ENCODE measurements at places on chromosomes 3 and 15.

DNA sequence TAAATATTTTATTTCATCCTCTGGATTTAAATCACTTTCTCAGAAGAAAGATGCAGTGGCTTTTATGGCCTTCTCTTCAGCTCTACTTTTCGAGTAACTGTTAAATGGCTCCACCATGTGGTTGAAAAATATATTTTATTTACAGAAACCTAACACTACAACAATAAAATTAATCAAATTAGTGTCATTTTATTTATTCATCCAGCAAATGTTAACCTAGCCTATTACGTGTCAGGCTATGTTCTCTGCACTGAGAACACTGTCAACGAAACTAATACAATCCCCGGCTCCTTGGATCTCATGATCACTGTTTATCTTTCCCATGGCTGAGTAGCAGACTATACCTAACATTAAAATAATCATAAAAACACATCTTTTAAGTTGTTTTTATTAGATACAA lies 148.0 kb upstream of the OSTN start:
- DNase-seq: no peak

- DNase-seq: peak; percentile 26
Measured at GRCh38 chr15:65818927-65819562, 27.0 kb upstream of the DENND4A start.

GRCh38 chr15:34501131-34501530 lies 63.5 kb upstream of the GOLGA8A start:
- no peak for DNase-seq

- no peak for DNase-seq
Measured at GRCh38 chr3:126482503-126483255, 7.0 kb upstream of the ZXDC start.

- no peak for DNase-seq
Measured at GRCh38 chr3:88090681-88091080, 31.6 kb downstream of the ZNF654 start.

- no peak for DNase-seq
Measured at GRCh38 chr3:65664931-65665330, 373.8 kb downstream of the MAGI1 start.

DNA sequence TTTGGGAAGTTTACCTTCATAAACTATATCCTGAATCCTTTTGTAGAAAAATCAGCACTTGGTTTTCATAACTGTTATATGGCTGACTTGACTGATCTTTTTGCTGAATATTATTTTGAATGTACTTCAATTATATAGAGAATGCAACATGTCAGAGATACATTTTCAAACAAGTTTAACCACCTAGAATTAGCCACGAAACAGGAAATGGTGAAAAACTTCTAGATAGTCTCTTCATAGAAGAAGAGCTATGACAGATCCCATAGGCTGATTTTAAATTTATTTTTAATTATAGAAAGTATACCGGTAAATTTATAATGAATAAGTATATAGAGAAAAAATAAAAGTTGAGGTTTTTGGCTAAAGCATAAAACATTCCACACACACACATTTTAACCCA lies 436.8 kb upstream of the DPPA4 start:
- no peak for DNase-seq

DNA sequence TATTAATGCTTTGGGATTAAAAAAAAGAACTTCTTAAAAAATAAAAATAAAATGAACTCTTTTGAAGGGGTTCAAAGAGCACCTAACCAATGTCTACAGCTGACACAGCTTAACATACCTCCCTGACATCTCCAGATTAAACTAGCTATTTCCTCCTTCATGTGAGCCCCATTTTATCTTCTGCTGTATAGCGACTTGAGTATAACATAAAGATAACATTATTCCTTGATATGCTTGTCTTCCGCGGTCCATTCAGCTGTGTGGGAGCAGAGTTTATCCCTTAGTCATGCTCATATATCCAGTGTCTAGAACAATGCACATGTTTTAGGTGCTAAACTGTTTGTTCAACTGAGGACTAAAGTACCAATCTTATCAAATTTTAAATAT lies 7.8 kb upstream of the CHRM5 start:
- DNase-seq: no peak

DNA sequence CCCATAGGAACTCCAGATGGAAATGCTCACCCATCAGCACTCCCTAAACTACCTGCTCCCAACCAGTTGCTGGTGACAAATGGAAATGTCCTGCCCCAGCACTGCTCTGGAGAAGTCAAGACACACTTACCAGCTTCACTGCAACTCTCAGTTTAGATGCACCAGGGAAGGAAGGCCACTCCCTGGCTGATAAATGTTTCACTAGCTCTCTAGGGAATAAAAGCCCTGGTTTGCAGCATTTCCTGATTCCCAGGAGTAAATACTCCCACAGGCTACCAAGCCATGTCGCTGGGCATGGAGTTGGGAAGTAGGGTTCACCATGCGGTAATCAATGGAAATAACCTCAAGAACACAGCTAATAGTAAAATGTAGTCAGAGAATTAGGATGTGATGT lies 112.0 kb upstream of the NEO1 start:
- no peak for DNase-seq

GRCh38 chr3:66490214-66490613 lies 10.6 kb downstream of the LRIG1 start:
- no peak for DNase-seq

GRCh38 chr3:71629711-71630110 lies 46.2 kb upstream of the FOXP1 start:
- DNase-seq: no peak

- no peak for DNase-seq
Measured at GRCh38 chr3:119808244-119808643, 26.3 kb downstream of the NR1I2 start.

DNA sequence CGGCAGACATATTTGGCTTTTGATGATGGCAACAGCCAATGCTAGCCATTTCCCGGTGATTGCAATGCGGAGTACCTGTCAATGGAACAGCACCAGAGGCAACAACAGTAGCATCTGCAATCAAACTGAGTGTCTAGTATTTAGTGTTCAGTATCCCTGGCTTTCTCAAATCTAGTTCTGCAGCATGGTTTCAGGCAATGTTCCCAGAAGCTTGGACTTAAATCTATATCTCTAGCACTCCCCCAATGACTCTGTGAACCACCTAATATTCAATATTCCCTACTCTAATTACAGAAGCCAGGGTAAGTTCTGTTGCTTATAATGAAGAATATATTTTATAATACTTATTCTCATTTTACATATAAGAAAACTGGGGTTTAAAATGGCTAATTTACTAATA lies 48.2 kb downstream of the TBL1XR1 start:
- no peak for DNase-seq

GRCh38 chr3:41102053-41102556 lies 97.2 kb upstream of the CTNNB1 start:
- no peak for DNase-seq

GRCh38 chr3:56844536-56844935 lies 42.8 kb upstream of the ARHGEF3 start:
- DNase-seq: no peak

GRCh38 chr3:23859012-23859743 lies 53.4 kb downstream of the UBE2E1 start:
- no peak for DNase-seq

DNA sequence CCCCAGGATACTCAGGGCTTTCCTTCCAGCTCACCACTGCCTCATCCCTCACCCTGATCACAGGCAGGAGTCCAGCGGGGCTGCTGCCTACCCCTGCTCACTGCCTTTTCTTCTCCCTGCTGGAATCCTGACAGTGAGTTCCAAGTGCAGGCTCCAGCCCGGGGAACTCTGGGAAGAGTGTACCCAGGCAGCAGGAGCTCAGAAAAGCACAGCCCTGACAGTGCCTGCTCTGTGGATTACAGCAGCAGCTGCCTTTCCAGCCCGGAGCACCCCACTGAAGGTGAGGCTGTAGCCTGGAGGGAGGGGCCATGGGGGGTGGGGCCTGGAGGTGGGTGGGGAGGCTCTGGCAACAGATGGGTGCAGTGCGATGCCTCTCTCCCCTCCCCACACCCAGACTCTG lies 6.1 kb upstream of the JMJD7 start:
- DNase-seq: no peak

- DNase-seq: no peak
Measured at GRCh38 chr3:137514853-137515252, 249.3 kb upstream of the SOX14 start.

DNA sequence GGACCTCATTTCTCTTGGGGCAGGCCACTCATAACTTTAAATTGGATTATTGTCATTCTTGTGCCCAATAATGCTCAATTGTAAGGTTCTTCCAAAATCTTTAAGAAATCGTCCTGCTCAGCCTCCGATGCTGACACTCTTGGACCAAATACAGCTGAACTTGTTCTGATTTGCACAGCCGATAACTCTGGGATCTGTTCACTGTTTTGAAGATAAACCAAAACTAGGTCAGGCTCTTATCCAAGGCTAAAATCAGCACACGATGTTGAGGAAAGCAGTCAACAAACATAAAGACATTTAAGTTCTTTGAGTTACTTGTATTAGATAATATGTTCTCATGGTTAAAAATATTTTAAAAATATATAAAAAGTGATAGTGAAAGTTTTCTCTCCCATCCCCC lies 52.0 kb upstream of the NEO1 start:
- no peak for DNase-seq

DNA sequence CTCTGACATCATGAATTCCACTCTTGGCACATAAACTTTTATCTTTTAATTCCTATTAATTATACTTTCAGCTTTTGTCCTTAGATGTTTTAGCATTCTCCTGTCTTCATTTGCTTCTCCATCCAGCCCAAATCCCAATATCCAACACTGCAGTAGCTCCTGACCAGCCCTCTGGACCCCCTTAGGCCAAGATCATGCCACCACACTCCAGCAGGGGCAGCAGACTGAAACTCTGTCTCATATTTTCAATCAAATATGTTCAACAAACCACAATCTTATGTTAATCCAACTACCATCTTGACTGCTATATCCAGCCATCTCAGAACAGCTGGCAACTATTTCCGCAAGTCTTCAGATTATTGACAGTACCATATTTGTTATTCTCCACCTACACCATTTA lies 315.8 kb upstream of the ROBO2 start:
- DNase-seq: no peak

DNA sequence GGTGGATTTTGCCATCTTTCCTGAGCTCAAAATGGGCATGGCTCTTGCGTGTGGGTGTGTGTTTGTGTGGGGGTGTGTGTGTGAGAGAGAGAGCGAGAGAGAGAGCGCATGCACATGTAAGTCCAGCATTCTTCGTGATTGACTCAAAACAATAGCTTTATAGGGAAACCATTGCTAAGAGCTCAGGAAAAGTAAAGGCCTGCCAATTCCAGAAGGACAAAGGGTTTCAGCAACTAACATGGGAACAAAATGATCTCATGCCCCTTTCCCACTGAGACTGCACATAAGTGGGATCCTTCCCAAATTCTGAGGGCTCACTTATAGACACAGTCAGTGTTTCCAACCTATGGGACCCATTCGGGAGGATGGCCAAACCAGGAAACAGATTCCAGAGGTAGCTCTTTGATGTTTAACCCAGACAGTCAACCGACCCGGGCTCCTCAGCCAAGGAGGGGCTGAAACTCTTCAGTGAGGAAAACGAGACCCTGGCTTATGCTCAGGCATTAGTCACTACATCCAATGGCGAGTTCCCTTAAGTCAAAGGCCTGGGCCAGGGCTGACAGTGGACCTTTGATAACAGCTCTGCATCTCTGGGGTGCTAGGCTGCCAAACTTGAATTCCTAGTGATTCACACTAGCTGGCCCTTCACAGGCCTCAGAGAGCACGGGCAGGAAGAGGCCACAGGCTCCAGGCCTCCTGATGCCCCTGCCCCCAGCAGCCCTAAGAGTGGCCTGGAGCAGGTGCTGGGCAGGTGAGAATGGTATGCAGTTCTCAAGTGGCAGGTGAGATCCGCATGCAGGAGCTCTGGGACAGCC lies 305.0 kb upstream of the C2CD4B start:
- no peak for DNase-seq

DNA sequence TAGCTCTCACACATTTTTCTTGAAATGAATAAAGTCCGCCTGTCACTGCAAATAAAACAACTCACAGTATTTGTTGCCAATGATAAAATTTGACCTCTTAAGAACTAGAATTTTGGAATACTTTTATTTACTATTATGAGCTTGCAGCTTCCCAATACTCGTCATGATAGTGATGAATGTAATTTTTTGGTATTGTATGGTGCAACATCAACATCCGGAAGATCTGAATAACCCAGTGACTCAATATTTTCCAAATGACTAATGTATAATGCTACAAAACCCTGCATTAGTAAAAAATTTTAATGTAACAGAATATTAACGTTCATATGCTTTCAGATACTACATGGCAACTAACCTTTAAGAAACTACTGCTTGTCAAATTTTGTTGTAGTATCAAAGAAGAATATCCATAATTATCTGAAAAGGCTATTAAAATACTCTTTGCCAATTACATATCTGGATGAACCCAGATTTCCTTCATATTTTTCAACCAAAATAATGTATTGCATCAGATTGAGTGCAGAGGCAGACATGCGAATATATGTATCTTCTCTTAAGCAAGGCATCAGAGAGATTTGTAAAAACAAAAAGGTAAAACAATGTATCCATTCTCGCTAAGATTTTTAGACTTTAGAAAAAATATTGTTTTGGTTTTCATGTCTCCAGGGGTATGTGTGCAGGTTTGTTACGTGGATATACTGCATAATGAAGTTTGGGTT lies 95.3 kb downstream of the IGF2BP2 start:
- DNase-seq: no peak

- no peak for DNase-seq
Measured at GRCh38 chr3:57890874-57891273, 117.3 kb upstream of the FLNB start.

DNA sequence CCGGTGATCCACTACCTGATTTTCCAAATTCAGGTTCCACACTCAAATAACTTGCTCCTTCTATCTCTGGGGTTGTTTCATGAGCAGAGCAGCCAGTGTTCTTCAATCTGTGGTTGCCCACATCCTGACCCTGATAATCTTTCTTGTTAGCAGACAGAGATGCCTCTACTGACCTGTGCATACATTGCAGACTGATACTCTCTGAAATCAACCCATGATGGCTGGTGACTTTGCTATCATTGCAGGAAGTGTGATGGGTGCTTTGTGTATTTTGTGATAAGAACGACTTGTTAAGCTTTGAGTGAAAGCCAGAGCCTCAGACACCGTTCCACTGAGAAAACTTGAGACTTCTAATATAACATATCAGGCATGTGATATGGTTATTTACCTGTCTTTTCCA lies 39.9 kb downstream of the GATM start:
- DNase-seq: no peak

DNA sequence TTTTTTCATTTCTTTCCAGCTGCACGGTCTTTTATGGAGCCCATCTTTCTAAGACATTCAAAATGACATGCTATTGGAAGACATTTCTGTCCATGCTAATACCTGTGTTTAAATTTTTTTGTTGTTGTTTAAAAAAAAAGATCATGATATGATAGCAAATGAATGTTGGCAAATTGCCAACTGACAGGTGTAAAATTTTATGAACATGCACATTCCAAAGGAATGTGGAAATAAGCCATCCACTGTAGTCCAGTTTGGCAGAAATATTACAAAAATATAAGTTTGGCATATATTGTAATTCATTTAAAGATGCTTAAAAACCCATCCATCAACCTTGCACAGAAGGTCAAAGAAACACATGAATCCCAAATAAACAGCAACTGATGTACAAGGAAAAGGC lies 75.6 kb upstream of the WNT5A start:
- no peak for DNase-seq

GRCh38 chr3:9022305-9023225 lies 59.3 kb upstream of the RAD18 start:
- no peak for DNase-seq
